Stimulated activated CD8-positive, alpha-beta memory T cell treated with anti-CD3 and anti-CD28 coated beads, Interleukin-15, amount 100 ng/mL, for 48 hours (primary cell): ENCODE measurements at places on chromosomes 3 and 15.

DNA sequence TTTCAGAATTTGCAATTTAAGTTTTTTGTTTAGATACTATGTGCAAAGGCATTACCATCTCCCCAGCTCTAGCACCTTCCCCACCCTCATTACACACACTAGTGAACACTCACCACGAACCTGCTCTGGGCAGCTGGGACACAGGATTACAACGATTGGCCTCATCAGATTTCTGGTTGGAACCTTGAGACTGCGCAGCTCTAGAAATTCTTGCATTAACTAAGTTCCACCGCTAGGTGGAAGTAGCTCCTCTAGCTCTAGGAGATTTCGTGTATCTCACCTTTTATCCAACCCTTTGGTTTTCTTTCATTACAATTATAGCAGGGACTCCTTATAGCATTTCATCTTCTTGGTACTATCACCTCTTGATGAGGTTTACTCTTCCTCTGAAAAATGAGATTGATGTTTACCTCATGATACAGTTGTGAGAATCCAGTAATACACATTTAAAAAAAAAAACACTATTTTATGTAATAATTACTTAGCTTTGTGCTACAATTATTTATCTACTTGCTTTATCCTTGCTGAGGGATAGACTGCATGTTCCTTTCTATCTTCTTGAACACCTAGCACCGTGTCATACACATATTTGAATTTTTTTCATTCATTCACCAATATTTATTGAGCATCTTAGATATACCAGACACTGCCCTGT is 28.7 kb upstream of the PLOD2 start:
- no peak for DNase-seq

- no peak for DNase-seq
Observed at GRCh38 chr3:48155122-48155521, 33.1 kb downstream of the CDC25A start.

DNA sequence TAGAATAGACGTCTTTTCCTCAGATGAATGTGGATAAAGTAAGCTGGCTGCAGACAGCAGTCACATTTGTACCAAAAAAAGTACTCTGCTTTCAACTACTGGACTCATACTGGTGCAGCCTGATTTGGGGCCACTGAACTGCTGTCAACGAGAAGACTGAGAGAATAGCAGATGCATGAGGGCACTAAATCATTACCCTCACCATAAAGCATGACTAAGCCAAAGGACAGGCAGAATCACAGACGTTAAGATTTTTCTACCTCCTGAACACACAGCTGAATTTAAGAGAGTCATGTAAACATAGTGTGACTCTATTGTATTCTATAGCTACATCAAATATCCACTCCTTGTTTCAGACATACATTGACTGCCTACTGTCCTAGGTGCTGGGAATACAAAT is 67.8 kb upstream of the CDAN1 start:
- no peak for DNase-seq

DNA sequence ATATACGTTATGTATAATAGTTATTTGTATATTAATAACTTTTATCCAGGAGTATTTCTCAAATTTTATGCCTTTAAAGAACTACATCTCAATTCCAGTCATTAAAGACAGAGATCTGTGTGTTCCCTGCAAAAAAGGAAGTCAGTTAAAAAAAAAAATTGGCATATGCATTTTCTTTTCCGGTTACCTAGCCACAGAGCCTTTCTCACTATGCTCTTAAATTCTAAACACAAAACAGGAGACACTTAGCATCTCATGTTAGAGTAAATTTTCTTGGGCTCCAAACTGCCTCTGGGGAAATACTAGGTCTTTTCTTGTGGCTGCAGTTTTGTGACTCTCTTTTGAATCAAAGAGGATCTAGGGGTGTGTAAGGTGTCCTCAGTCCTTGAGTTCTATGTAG is 105.9 kb downstream of the KCNH8 start:
- DNase-seq, result no peak

GRCh38 chr15:89441295-89441812 is 55.0 kb downstream of the RHCG start:
- no peak for DNase-seq

GRCh38 chr3:107421170-107421792 is 44.0 kb downstream of the CCDC54 start:
- no peak for DNase-seq

- DNase-seq, result no peak
Observed at GRCh38 chr3:52036829-52037228, 19.5 kb downstream of the DUSP7 start.

- DNase-seq, result no peak
Observed at GRCh38 chr3:197003461-197004385, 25.9 kb downstream of the MELTF start.

DNA sequence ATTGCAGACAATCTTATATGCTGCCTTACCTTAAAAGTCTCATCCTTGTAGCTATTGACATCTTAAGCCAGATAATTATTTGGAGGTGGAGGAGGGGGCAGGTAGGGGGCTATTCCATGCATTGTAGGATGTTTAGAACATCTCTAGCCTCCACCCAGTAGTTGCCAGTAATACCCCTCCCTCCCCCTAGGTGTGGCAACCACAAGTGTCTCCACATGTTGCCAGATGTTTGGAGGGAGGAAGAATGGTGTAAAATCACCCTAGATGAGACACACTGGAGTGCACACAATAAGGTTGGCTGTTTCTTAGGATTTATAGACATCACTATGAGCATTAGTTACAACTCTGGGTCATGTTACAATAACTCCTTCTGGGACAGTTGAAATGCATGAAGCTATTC is 27.4 kb downstream of the GORASP1 start:
- no peak for DNase-seq

DNA sequence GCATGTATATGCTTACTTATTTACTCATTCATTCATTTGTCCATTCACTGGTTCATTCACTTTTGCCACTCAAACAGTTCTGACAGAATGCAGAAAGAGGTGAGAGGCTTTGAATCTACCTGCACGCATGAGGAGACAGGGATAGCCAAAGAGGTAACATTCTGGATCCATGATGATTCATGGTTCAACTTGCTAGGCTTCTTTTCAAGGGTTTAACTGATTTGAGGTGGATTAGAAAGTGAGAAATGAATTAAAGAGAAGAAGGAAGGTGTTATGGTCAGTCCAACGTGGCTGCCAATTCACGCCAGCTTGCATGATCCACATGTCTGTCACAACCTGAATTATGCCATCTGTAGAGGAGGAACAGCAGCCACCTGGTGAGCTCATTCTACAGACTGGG is 260.6 kb downstream of the ARRDC4 start:
- DNase-seq, result no peak

DNA sequence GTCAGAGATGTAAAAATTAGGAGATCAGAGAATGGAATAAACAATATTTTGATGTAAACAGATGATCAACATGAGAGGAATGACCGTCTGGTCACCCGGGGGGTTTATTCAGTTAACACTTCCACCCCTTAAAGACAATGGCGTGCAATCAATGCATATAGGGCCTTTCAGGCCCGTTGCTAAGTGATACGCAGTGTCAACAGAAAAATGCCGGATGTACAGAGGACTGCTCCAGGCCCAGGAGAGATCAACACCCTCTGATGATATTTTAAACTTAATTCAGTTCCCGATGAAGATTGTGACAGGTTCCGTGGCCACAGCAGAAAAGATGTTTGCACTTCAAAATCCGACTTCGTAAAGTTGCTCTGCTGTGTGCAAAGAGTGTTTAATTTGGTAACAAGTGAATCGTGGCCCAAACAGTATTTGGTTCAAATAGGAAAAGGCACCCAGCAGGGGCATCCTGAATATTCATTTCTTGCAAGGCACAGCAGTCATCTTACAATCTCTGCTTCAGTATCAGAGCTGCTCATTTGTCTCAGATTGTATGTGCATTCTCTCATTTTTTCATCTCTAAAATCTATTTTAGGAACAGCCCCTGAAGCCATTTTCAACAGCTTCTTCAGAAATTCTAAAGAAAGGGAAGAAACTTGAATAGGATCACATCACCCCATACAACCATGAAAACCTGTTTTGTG is 72.6 kb downstream of the FOXB1 start:
- DNase-seq, result no peak

DNA sequence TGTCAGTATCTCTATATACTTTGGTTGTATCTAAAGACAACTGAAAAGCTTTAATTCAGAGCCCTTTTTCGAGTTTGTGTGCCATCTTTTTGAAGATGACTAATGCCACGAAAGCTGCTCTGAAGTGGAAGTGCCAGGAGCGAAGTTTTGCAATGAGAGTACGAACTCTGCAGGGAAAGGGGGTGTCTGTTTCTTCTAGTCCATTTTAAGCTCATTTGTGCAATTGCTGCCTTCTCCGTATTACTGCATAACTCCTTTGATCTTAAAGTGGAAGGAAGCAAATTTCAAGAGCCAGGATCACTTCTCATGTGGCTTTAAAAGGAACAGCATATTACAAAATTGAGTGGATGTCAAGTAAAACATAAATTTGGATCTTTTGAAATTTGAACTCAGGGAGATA is 245.3 kb downstream of the FEZF2 start:
- no peak for DNase-seq

DNA sequence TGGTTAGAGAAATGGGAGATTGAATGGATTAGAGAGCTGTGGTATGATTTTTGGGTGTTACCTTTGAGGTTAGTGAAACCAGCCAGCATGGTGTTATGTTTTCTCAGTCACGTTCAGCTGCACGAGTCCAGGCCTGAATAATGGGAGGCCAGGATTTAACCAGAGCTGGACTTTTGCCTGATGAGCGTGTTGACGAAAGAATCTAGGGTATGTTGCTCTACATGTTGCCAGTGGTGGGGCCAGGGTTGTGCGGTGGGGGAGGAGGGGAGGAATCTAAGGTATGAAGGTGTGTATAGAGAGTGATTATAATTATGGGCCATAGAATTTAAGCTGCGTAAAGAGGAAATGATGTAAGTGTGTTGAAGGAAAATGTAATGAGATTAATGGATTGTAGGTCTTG is 22.8 kb downstream of the MINDY2 start:
- DNase-seq, result no peak

GRCh38 chr15:70291305-70292075 is 193.8 kb upstream of the TLE3 start:
- DNase-seq, result no peak

DNA sequence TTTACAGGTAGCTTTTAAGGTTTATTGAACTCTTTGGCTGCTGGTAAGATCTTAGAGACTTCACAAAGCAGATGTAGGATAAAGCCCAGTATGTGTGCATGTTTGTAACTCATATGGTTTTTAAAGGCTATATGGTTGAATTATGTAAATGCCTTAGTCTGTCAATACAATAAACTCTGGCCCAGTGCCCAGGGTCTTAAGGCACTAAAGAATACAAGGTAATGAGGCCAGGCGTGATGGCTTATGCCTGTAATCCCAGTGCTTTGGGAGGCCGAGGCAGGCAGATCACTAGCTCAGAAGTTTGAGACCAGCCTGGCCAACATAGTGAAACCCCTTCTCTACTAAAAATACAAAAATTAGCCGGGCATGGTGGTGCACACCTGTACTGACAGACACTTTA is 170.3 kb upstream of the CGNL1 start:
- no peak for DNase-seq

GRCh38 chr3:194281766-194282165 is 69.4 kb downstream of the CPN2 start:
- DNase-seq, result no peak

DNA sequence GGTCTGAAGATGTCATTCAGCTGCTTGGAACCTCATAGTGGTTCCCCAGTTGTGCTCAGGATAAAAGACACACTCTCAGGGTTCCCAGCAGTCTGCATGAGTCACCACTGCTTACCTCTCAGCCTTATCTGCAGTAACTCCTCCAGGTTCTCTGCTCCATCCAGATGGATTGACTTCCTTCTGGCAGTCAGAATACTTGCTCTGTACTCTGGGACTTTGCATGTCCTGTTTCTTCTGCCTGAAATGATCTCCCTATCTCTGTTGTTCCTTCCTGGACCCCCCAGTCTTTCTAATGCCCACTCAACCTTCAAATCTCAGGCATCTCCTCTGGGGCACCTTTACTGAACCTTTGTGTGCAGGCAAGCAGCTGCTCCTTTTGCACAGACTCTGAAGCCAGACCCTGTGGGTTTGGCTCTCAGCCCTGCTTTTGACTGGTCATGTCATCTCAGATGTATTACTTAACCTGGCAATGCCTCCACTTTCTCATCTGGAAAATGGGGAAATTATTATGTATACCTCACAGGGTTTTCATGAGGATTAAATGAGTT is 38.4 kb downstream of the ITPR1 start:
- DNase-seq, result no peak

- DNase-seq, result no peak
Observed at GRCh38 chr3:35921718-35922117, 282.4 kb downstream of the ARPP21 start.

DNA sequence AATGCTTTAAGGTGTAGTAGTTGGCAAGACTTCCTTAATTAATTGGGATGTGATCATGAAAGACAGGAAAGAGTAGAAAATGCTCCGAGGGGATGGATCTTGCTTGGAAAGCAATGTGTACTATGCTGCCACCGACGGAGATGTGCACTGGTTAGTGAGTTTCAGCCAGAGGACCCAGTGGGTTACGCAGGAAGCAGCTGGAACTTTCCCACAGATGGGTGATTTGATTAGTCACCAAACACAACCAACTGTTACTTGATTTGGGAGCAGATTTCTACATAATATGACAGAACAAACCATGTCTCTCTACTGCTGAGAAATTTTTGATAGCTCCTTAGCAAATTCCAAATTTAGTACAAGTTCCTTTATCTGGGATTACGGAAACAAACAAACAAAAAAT is 245.4 kb upstream of the MCTP2 start:
- DNase-seq, result no peak

DNA sequence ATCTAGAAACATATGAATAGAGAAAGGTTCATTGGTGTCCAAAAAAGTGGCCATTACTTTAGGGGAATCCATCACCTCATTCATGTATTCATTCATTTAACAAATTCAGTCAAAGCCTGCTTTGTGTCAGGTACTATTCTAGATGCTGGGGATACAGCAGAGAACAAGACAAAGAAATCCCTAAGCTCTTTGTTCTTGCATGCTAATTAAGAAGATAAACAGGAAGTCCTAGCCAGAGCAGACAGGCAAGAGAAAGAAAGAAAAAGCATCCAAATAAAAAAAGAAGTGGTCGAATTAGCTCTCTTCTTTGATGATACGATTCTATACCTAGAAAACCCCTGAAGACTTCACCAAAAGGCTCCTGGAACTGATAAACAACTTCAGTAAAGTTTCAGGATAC is 12.4 kb upstream of the ZMAT3 start:
- DNase-seq, result no peak

DNA sequence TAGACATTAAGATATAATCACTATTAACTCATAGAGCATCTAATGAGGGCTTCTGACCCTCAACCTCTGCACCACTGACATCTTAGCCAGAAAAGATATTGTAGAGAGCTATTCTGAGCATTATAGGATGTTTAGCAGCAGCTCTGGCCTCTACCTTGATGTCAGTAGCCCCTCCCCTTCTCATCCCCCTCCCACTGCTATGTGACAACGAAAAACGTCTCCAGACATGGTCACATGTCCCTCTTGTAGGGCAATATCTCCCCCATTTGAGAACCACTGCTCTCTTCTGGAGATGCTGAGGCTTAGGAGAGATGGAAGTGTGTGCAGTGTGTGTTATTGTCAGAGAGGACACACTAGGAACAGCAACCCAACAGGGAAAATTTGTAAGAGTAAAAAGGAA is 242.3 kb downstream of the FEZF2 start:
- DNase-seq, result no peak

GRCh38 chr3:189588475-189589178 is 42.6 kb upstream of the TP63 start:
- no peak for DNase-seq
